ENCODE measurements at places on chromosomes 5 and 9. TPM values are rescaled to one million over a fixed set of nuclear protein-coding genes. Genes with fewer than 3 reads are reported as not detected.

DNA sequence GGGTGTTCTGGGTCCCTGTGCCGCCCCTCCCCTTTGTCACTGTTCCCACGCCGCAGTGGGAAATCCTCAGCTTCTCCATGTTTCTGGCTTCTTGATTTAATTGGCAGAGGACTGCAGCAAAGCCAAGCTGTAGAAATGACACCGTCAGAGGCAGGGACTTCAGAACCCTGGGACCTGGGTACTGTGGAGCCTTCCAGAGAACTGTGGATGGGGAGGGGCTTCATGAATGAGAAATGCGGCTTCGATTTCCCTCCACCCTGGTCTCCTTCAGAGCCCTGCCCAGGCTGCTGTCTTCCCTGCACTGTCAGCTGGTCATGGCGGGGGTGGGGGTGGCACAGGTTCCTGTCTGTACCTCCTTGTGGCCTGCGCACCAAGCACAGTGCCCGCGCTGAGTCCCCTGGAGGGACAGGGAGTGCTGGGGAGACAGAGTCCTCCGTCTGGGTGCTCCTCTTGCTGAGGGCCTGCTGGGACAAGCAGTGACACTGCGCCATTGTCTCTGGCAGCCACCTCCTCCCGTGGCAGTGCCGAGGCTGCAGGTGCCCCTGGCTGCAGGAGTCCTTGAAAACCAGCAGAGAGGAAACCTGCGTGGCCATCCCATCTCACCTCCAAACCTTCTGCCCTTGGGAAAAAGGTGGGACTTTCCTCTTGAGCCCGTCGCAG is 47.2 kb downstream of the COL5A1 start:
- no peak for DNase-seq

GRCh38 chr9:117000834-117001233 is 313.7 kb downstream of the TRIM32 start:
- DNase-seq, result no peak

DNA sequence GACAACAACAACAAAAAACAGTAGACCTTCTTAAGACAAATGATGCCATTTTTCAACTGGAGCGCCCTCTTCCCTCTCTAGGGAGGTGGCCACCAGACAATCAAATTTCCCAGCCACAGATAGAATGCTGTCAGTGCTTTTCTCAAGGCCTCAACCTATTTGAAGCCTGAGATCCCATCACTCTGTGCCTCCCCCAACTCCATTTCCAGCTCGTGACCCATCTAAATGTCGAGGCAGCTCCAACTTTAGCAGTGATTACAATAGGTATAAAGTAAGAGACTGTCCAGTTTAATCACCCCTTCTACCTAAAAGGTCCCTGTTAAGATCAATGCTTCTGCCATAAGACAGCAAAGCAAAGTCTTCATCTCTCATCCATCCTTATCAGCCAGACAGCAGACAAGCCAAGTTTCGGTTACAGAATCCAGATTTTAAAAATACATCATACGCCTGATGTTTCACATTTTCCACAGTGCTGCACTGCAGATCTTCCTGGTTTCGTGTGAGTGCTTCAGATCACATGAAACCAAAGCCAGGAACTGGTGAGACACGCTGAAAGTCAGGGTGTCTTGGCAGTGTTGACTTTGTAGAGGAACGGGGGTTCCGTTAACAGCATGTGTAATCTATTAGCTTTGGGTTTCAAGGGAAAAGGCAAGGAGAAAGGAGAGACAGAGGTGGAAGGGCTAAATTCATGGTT is 447.8 kb downstream of the ENC1 start:
- no peak for DNase-seq

The SPATA31E1 gene
- not detected for total RNA-seq

DNA sequence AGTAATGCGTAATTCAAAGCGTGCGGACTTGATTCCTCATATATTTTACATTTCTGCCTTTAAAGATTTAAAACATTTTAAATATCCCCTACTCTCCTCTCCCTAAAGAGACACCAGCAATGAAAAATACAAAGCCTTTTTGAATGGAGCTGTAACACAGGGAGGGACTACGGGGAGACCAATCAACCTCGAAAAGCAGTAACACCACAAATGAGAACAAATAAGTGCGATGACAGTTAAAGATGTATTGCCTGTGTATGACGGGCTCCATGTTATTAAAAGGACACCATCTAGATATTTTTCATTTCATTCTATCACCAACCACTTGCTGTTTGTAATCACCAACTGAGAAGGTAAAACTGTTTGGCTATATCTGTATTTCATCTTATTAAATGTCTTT is 230.3 kb upstream of the TBCA start:
- no peak for DNase-seq

DNA sequence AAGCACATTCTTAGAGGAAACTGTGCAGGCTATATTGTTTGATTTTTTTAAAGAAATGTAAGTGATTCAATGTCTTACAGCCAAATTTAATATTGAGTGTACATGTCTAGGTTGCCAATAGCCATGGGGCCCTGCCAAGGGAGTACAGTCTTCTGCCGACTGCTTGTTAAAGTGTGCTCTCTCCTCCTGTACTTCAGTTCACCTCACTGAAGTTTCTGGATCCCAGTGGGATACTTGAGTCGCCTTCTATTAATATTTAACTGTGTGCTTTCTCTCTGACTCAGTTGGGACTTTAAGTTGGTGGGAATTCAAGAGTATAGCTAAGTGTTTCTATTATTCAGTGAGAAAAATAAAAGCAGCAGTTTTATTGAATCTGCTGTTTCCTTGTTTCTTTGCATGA is 44.5 kb upstream of the C5orf47 start:
- DNase-seq, result no peak

DNA sequence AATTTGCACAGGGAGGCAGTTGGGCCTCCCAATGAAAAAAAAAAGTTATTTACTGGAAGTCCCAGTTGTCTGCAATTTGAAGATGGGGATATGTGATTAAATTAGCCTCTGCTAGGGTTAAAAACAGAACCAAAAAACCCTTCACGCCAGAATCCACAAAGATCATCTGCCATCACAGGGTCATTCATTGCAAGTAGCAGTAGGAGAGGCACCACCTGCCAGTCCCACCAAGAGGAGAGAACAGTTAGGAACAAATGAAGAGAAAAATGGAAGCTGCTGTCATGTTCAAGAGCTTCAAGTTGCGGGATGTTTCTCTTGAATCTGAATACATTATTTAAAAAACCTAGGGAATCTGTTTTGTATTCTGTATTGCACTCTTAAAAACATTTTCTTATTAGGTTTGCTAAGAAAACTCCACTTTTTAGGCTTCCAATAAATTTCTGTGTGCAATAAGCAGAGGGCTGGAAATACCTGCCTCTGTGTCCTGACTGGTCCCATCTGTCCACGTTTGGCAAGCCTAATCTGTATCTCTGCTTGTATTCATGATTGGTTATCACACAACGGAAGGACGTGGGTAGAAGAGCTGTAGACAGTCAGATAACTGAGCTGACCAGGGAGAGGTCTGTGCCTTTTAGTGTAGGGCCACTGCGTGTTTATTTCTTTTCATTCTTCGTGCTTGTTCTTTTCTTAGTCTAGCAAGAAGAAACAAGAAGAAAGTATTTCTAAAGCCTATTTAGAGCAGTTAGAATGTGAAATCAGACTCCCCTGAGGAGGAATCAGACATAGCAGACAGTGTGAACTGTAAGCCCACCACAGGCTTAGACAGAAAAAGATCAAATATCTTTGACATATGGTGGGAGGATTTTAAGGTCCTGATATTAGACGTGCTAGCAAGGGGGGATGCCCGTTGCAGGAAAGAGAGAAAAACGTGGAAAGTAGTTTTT is 630.6 kb upstream of the SEMA6A start:
- DNase-seq, result no peak

DNA sequence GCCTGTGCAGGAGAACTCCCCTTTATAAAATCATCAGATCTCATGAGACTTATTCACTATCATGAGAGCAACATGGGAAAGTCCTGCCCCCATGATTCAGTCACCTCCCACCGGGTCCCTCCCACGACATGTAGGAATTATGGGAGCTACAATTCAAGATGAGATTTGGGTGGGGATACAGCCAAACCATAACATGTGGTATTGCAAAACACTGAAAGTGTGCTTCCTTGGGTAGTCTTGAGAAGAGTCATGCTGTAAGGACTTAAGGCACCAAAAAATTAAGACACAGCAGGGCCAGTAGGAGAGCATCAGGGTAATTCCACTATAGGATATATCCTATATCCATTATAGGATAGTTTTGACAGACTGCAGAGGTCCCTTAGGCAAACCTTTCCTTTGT is 29.4 kb upstream of the GDNF start:
- no peak for DNase-seq

DNA sequence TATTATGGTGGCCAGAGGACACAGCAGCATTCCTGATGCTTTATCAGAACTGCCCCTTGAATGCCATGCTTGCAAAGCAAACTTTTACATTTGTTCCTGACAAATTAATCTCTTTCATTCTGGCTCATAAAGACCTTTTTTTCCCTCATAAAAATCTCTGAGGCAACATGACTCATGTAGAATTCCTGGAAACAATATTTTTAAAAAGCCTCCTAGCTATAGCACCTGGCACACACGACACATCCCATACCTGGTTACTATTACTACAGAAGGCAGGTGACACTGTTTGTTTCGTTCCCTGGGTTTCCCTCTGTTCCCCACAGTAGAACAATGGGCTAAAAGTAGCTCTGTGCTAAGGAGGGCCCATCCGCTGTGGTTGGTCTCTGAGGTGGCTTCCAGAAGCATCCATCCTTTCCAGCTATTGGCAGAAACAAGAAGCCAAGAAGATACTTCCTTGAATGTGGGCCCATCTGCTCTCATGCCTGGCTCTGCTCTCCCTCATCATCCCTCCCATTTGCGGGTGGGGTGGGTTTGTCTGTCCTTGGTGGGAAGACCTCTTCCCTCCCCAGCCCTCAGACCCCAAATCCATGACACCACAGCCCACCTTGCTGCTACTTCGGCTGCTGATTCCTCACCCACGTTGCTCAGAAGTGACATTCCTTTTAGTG is 59.1 kb downstream of the GALNT12 start:
- DNase-seq, result no peak

DNA sequence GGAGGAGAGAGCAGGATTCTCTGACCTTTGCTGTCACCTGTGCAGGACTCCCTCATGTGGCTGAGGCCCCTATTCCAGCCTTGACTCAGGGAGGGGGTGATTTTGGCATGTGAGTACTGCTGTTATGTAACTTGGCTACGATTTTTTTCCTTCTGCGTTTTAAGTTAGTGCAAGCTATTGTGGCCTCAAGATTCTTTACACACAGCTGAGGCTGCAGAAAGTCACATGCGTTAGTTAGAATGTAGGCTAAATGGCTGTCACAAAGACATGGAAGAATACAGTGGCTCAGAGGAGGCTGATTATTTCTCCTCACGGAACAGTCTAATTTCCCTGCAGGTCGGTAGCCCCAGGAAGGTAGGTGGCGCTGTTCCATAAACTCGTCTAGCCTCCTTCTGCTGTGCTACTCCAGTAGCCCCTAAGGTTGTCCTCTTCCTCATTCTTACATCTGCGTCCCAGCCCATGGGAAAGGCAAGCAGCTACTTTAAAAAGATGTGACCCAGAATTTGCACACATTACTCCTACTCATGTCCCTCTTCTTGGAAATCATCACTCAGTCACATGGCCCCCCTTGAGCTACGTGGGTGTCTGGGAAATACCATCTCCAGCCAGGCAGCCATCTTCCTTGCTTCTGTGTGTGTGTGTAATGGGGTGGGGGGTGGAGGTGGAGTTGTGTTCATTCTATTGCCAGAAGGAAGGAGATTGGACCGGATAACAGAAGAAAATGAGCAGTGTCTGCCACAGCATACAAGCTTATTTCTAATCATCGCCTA is 486.6 kb downstream of the CCDC171 start:
- DNase-seq, result no peak

The COL5A1 gene
- total RNA-seq, result 0.19 TPM

DNA sequence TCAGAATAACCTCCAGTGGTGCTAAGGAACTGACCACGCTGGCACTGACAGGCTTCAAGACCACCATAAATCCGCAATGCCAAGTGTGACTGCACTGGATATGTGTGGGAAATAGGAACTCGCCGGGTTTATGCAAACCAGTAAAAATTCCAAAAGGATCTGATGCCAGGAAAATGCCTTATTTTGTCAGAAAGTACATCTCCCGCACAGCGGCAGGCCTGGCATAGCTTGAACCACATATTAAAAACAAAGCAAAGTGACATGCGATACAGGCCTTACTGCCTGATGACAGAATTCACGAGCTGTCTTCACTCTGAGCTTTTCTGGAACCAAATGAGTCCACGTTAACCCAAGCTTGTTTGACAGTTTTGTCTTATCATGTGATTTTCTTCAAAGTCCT is 139.6 kb downstream of the GLIS3 start:
- no peak for DNase-seq

DNA sequence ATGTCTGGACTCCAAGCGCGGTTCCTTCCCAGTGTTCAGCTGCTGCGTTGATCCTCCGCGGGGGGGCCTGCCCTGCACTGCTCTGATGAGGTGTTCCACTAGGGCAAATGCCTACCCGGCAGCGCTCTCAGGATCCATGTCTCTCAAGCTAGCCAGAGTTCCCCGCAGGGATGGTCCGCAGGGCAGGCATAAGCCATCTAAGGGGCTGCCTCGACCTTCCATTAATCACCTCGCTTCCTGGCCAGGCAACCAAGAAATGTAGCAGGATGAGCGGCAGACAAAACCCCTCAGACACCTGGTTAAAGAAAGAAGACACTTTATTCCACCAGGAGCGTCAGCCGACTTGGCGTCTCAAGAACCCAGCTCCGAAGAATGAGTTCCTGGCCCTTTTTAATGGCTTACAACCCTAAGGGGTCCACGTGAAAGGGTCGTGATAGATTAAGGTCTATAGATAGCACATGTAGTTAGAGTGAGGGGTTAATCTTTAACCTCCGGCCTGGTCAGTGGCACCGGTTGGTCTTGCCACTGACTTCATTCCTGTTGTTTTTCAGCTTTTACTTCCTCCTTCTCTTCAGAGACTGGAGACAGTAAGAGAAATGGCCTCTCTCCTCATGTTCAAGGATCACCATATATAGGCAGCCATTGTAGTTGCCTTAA is 47.2 kb upstream of the COX7C start:
- no peak for DNase-seq
